ENCODE measurements at places on chromosomes 7 and 10.

- no peak for DNase-seq
Measured at GRCh38 chr7:81064426-81064825, 145.6 kb upstream of the SEMA3C start.

GRCh38 chr7:132941428-132941827 lies 140.5 kb downstream of the CHCHD3 start:
- DNase-seq: no peak

GRCh38 chr10:130740166-130740565 lies 571.4 kb downstream of the TCERG1L start:
- DNase-seq: no peak

GRCh38 chr7:156666368-156667109 lies 26.0 kb downstream of the RNF32 start:
- DNase-seq: no peak

- no peak for DNase-seq
Measured at GRCh38 chr10:102819054-102819453, 18.2 kb downstream of the CYP17A1 start.

DNA sequence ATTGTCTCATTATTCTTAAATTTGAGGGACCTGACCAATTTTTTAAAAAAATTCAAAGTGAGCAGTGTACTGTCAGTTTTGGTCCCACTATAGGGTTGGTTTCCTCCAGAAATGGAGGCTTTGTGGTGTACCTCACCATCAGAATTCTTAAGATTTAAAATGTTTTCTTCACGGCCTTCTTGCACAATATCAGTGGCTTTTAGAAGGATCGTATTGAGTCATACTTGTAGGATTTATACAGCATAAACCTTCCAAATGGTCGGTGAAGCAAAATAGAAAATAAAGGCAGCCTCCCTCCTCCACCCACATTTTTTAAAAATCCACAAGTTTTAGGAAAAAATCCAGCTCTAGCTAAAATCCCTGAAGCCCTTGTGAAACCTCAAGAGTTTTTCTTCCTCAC lies 126.4 kb downstream of the RNLS start:
- DNase-seq: no peak

GRCh38 chr7:138749960-138750359 lies 47.8 kb upstream of the TMEM213 start:
- DNase-seq: no peak

Measured in stimulated activated CD8-positive, alpha-beta memory T cell treated with anti-CD3 and anti-CD28 coated beads, Interleukin-2, amount 100 ng/mL, for 1 hour (primary cell).